ENCODE measurements at places on chromosomes 6 and 20. TPM values are rescaled to one million over a fixed set of nuclear protein-coding genes. Genes with fewer than 3 reads are reported as not detected.

The WFDC12 gene
- not detected for total RNA-seq

The SLC52A3 gene
- total RNA-seq, result 0.38 TPM

The EPB41L2 gene
- total RNA-seq, result 40.7 TPM

The MMP24 gene
- total RNA-seq, result 34.6 TPM

The FOXS1 gene
- 0.41 TPM for total RNA-seq

The TFAP2A gene
- total RNA-seq, result 11.9 TPM

The GRM1 gene
- 0.02 TPM for total RNA-seq

The DACT2 gene
- total RNA-seq, result 0.15 TPM

The MAS1 gene
- not detected for total RNA-seq

The SSTR4 gene
- total RNA-seq, result 0.12 TPM

The CST3 gene
- total RNA-seq, result 398 TPM

The PGC gene
- not detected for total RNA-seq

The MUC21 gene
- not detected for total RNA-seq

The LCA5 gene
- total RNA-seq, result 0.84 TPM

The MLN gene
- not detected for total RNA-seq

The TCF15 gene
- total RNA-seq, result not detected

The TGM2 gene
- total RNA-seq, result 478 TPM

The PIGT gene
- 102 TPM for total RNA-seq

Data from A549 treated with GW870086 at 1 μM for 4 hours (cell line).